ENCODE measurements at places on chromosomes 6 and 20.

GRCh38 chr6:165571068-165571682 lies 91.9 kb downstream of the PDE10A start:
- DNase-seq = no peak

DNA sequence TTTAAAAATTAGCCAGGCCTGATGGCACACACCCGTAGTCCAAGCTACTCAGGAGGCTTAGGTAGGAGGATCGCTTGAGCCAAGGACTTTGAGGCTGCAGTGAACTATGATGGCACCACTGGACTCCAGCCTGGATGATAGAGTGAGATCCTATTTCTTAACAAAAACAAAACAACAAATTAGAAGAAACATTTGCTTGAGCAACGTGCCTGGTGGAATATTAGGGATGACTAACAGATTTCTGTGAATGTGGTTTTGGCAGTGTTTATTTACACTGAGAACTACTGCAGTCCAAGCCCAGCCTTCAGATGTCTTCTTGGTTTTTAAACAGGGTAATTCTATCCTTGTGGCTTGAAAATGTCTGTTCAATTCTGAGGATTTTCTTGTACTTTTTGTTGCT lies 9.2 kb downstream of the PPP1R3G start:
- DNase-seq = no peak

GRCh38 chr20:58716476-58717277 lies 24.1 kb downstream of the NPEPL1 start:
- DNase-seq = no peak

DNA sequence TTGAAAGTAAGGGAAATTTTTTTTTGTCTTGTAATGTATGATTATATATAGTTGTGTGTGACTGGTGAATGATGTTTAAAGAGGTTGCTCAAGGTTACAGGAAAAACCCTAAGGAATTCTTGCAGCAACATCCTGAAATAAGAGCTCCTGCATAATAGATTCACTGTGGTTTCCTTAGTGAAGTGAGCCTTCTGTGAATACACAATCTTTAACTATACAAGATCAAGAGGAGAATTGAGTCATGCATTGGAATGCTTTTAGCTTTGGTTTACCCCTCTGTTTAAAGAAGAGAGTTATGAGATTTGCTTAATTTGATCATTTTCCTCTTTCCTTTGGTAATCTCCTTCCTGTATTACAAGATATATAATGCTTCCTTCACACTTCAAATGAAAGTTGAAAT lies 141.6 kb upstream of the EYA4 start:
- no peak for DNase-seq

GRCh38 chr6:108167449-108168089 lies 1.7 kb downstream of the NR2E1 start:
- no peak for DNase-seq

GRCh38 chr20:38932457-38933120 lies 6.4 kb downstream of the FAM83D start:
- no peak for DNase-seq

- no peak for DNase-seq
These were observed 5.3 kb upstream of the SERPINB6 start for GRCh38 chr6:2976571-2977085.

DNA sequence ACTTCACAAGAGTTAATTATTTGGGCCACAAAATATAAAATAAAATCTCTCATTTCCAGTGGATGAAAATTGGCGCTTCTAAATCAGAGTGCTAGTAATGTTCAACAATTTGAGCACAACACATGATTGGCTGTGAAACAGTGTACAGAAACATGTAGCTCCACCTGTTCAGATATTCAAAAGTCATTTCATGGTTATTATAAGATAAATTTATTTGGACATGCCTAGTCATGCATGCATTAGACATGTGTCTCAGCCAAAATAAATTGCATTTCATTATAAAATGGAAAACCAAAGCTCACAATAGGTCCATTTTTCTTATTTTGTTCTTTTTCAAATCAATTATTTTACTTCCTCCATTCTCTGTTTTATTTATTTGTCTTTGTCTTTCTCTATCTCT lies 374.8 kb downstream of the LMBRD1 start:
- no peak for DNase-seq

DNA sequence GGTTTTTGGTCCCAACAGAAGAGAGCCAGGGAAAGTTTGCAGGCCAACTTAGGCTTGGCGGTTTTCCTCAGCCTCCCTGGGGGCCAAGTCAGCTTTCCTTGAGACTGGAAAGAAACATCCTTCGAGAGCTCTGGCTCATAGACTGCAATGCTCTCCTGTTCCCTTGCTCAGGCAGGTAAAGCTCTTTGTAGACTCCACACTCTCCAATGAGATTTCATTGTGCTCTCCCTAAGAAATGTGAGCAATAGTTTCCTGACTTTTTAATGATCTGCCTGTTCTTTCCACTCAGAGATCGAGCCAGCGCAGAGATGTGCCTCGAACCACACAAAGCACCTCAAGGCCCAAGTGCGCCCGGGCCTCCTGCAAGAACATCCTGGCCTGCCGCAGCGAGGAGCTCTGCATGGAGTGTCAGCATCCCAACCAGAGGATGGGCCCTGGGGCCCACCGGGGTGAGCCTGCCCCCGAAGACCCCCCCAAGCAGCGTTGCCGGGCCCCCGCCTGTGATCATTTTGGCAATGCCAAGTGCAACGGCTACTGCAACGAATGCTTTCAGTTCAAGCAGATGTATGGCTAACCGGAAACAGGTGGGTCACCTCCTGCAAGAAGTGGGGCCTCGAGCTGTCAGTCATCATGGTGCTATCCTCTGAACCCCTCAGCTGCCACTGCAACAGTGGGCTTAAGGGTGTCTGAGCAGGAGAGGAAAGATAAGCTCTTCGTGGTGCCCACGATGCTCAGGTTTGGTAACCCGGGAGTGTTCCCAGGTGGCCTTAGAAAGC lies 13.9 kb downstream of the TNFAIP3 start:
- DNase-seq = no peak
